ENCODE measurements at places on chromosomes 2 and 18.

- no peak for DNase-seq
Measured at GRCh38 chr2:200446612-200447011, 63.3 kb downstream of the KCTD18 start.

GRCh38 chr2:100180503-100180902 is 38.1 kb upstream of the AFF3 start:
- DNase-seq, result no peak

DNA sequence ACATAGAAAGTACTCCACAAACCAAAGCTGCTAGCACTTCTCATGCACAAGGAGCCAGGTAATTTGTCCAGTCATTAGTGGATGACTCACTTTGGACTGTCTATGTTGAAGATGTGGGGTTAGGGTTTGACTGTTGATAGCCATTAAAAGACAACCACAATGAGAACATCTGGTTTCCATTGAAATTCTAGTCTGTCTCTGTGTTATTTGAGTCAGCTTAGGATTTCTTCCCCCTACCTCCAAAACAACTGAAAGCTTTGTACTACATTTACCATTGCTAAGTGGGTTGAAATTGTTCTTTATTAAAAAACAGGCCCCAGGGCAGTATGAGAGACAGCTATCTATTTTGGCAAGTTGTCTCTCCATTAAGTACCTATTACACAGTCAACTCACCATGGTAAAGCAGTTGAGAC is 50.2 kb upstream of the ANKRD44 start:
- DNase-seq, result no peak

- DNase-seq, result no peak
Measured at GRCh38 chr2:8608411-8608954, 73.4 kb upstream of the ID2 start.

GRCh38 chr2:207408086-207408794 is 121.5 kb upstream of the CREB1 start:
- DNase-seq, result no peak

DNA sequence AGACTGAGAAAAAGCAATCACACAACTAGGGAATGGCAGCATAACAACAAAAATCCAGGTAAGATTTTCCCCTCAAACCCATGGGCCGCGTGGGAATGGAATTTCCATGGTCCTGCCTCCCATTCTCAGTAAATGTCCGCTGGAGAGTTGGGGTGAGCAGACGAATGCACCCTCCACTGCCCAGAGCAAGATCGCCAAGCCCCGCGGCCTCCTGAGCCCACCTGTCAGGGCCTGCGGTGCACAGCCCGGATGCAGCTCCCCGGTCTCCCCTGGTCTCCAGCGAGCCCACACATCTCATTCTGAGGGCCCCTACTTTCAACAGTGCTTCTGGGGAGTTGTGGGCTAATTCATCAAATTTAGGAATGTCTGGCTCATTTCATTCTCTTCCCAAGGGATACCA is 327.4 kb upstream of the HS6ST1 start:
- no peak for DNase-seq

DNA sequence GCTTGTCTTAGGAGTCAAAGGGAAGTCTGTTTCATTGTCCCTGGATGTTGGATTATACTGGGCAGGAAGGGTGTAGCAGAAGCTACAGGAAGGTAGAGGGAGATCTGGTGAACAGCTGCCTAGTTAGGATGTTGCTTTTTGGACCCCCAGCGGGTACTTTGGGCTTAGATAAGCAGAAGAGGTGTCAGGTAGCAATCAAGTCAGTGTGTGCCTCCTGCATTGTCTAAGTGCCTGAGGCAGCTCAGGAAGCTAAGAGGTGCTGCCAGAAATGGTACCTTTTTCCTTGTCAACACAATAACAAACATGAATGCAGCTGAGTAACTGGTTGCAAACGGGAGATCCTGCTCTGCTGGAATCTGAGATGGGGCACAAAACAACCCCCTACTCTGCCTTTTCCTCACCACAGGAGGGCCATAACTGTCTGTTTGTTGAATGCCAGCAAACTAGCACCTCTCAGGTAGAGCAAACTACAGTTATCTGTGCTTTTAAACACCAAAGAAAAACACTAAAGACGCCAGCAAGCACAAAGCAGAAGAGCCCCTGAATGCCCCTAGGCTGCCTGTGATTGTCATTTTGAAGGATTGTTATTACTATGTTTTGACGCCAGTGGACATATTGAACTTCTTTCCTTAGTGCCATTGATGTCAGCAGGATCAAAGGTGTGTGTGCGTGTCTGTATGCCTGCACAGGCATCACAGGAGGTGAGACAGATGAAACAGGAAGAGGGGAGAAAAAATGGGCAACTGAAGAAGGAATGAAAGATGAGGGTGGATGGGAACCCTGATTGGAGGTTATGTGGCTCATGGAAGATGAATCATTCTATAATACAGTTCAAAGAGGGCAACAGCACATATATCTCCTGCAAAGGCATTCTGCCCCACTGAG is 151.4 kb downstream of the ETAA1 start:
- no peak for DNase-seq

DNA sequence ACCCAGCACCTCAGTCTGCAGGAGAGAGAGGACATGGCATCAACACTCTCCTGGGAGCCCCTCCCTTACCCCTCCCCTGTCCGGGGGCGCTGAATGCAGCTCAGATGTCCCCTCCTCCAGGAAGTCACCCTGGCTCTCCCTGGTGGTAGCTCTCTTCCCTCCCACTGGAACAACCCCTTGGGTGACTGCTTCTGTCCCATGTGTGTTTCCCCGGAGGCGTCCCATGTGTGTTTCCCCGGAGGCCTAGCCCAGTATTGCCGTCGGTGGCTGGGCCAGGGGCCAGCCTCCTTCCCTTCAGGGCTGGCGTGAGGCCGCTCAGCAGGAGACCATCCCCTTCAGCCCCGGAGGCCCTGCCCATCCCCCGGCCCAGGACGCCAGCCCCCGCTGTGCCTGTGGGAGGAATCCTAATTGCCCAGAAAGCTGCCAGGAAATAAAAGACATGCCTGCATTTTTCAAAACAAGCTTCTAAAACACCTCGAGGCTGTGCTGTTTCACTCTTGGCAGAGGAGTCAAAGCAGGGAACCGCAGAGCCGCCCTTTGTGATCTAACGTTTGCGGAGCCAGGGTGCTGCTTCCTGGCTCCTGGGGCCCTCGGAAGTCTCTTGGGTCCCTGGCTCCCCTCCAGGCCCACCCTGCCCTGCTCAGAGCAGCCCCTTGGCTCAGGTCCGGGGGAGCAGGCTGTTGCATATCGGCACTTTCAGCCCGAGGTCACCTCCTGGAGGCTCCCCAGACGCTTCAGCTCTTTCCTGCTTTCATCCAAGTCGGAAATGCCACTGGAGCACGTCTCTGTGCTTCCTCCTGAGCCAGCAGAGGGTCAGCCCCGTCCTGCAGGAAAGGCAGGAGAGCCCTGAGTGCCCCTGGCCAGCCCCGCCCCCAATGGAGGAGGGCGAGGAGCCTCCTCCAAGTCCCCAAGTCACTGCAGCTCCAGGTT is 11.4 kb downstream of the SNED1 start:
- peak; percentile 7 for DNase-seq

- no peak for DNase-seq
Measured at GRCh38 chr2:29361231-29361630, 246.0 kb downstream of the CLIP4 start.

DNA sequence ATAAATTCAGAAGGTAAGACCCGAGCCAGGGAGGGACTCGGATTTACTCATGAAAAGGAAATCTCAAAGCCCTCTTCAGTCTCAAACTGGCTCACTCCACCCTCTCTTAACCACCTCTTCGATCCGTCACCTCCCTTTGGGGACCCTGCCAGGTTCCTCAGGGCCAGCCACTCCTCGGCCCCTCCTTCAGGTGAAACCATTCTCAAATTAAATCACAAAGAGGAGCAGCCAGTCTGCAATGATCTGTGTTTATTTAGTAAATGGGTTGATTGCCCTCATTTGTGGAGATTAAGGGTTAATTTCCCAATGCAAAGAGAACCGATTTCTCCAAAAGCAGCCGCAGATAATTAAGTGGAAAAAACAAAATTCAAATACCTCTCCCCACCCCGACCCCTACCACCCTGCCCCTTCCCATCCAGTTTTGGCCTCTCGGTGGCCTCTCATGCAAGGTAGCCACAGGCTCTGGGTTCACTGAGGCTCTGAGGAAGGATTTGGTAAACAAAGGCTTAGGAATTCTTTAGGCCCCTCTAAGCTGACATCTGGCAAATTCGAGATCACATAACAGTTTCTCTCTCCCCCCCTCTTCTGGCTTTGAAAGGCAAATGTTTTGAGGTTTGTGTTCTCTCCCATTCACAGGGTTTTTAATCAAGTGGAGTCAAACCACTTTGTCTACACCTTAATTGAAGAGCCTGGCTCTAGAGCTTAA is 10.3 kb upstream of the FZD7 start:
- DNase-seq, result no peak

GRCh38 chr18:23401400-23402347 is 51.4 kb upstream of the RIOK3 start:
- no peak for DNase-seq
